HT-29 (cell line): ENCODE measurements at places on chromosomes 12 and 14.
A peak's percentile ranks its signal among the peaks of the same experiment; 100 is the strongest.

- no peak for DNase-seq
These were observed 14.8 kb upstream of the PLA2G1B start for GRCh38 chr12:120342175-120343038.

DNA sequence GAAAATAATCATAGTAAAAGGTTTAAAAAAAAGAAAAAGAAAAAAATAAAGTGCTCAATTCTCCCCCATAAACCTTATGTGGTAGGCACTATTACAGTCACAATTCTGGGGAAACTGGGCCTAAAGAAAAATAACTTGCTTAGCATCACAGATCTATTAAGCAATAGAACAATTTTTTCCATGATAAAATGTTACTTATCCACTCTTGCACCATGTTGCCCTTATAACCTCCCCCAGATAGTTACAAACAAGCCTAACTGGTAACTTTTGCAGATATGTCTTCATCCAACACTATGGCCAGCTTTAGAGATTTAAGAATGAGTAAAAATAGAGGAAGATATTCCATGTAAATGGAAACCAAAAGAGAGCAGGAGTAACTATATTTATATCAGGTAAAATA is 164.8 kb downstream of the DUSP6 start:
- no peak for DNase-seq

DNA sequence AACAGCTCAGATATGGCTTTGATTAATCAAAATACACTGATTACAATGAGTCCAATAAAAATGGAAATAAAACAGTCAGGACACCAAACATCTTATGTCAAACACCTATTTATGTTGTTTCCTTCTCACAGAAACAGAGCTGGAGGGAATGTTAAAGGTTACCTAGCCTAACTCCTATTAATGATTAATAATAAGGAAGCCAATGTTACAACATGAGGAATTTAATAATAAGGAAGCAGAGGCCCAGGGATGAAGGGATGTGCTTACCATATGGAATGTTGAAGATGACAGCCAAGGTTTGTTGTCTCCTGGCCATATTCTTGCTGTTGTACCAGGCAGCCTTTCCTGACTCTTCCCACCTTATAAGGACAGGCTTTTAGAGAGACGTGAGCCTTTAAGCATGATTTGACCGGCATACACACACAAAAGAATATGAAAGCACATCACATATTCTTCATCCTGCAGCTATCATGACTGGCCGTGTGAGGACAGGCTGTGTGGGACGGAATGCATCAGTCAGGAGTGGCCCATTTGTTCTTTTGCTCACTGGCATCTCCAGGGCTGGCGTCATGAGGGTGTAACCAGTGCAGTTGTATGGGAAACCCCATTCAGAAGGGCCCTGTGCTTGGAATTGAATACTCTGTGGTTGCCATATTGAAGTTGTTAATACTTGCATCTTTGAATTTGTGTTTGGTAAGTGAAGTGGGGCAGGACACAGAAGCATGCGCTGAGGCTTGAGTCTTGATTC is 3.1 kb upstream of the GPRC5D start:
- DNase-seq, result peak; percentile 50

DNA sequence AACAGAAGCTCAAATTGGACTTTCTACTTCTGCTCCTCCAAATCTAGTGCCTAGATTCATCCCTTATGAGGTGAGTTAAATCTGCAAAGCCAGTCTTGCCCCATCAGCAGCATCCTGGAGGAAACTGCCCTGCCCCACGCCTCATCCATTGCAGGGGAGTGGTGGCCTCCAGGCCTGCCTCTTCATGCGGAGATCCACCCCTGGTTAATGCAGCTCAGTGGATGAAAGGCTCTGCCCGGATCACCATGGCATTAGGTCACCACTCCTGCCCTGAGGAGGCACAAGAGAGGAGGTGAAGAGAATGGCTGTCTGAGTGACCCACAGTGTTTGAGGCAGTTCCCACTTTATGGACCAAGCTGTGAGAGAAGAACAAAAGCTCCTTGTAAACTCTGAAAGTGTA is 218.1 kb downstream of the C12orf75 start:
- DNase-seq, result no peak

DNA sequence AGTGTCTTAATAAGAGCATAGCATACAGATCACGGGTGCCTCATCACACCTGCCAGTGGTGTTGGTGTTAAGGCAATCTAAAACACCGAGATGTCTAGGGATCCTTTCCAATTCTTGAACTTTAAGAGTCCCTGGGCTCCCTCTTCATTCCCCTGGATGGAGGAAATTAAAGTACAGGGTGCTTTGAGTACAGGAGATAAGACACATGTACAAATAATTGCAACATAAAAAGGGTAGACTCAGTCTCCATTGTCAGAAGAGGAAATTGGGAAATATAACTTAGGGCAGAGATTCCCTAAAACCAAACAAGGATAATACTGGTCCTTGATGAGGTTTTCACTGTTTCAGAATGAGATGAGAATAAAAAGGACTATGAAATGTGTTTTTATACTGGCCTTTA is 34.9 kb downstream of the SCFD1 start:
- no peak for DNase-seq

DNA sequence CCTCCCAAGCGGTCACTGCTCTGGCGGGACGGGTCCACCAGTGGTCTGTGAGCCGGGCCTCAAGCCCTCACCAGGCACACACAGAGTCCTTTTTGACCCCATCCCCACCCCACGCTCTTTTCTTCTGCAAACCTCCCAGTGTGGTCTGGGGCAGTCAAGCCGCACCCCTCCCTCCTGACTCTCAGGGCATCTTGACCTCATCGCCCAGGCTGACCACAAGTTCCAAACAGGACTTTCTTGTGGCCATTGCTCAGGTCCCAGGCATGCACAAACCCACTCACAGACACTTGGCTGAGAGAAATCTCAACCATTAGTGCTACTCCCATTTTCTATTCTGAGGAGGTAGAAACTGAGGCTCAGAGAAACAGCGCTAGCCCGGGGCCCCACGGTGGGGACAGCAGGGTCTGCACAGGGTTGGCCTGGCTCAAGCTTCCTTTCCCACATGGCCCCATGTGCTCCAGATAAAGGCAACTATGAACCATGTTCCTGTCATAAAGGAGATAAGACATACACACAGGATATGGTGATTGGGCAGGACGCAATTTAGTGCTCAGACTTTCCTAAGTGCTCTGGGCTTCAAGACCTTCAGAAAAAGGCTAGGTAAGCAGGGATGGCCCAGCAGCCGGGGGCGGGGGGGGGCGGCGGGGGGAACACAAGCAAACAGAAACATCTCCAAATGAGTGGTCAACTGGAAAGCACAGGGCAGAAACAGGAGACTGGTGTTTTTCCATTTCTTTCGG is 69.6 kb downstream of the ITPK1 start:
- no peak for DNase-seq

GRCh38 chr12:96448300-96448699 is 41.1 kb upstream of the CFAP54 start:
- DNase-seq, result no peak

DNA sequence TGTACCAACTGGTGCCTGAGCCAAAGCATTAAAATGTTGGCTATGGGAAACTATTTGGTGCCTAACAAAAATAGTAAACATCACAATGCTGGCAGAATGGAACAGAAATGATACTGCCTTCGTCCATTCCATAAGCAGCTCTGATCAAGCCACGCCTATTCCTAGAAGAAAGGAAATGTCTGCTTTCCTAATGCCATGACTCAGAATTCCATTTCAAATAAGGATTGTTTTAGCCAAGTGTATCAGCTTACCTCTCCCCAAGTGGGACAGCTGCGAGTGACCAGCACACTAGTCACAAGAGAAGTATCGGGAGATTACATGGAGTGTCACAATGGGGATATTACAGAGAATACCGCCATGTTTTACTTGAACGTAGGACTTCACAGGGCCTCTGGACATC is 38.7 kb downstream of the GLT8D2 start:
- no peak for DNase-seq

GRCh38 chr14:70029296-70030132 is 150.3 kb downstream of the SMOC1 start:
- DNase-seq, result no peak

DNA sequence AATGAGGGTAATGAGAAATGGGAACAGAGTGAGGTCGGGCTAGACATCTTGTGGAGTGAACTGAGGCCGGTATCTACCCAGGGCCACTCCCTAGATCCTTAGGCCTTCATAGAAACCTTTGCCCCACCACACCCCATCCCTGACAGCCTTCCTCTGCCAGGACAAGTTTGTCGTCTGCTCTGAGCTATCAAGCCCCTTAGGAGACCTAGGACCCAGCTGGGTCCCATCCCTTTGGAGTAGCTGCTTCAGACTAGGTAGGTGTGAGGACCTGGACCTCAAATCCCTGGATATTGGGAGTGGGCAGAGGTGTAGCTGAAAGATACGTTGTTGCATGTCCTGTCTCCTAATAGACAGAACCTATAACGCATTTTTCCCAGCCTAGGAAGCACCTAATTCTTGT is at the start of gene TMEM253:
TMEM253 (plus strand) TSS at position 136 of the 400 bp plus-strand sequence. CDS start 278 bp downstream, outside the sequence.
- no peak for DNase-seq
